Muscle of leg (tissue), 16 donors: ENCODE measurements at places on chromosomes 12 and 14. TPM values are rescaled to one million over a fixed set of nuclear protein-coding genes. Genes with fewer than 3 reads are reported as not detected.

The NPFF gene
- total RNA-seq, result 0.98 TPM

The PTCSC3 gene
- not detected for total RNA-seq

The ARMH4 gene
- 11.3 TPM for total RNA-seq

The AMN gene
- total RNA-seq, result 0.58 TPM

- no peak for DNase-seq
These were observed 4.2 kb downstream of the DDX51 start for GRCh38 chr12:132139912-132140311.

GRCh38 chr12:6112004-6112403, 12.5 kb downstream of the VWF start:
- DNase-seq, result no peak

DNA sequence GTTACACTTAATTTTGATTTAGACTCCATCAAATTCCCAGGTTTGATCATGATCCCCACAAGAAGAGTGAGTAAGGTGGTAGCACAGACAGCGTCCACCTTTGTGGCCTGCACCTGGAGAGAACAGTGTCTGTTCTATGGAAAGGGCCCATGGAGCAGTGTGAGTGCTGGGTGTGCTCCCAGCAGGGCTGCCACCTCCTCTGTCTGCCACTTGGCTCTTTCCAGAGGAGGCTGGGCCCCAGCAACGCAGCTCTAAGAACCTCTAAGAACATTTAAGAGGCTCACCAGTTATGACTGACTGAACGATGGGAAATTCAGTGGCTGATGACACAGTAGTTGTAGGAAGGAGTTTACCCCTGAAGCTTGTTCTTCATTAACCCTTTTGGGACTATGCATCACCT, 17.3 kb downstream of the VDR start:
- no peak for DNase-seq

DNA sequence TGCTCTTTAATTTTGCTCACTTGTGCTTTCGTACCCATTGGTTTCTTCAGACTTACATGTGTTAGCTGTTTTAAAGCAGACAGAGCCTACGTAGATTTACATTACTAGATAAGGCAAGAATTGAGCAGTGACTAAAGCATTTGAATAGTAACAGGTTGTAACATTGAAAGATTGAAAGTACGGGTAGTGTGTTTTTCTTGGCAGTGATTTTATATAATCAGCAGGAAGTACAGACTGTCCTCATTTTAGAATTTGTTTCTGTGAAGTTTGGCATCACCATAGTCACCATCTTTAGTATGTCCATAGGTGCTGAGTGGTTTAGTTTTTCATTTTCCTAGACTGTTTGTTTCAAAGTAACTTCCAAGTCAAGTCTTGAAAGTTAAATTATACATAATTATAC, 14.0 kb downstream of the RTRAF start:
- DNase-seq, result no peak

DNA sequence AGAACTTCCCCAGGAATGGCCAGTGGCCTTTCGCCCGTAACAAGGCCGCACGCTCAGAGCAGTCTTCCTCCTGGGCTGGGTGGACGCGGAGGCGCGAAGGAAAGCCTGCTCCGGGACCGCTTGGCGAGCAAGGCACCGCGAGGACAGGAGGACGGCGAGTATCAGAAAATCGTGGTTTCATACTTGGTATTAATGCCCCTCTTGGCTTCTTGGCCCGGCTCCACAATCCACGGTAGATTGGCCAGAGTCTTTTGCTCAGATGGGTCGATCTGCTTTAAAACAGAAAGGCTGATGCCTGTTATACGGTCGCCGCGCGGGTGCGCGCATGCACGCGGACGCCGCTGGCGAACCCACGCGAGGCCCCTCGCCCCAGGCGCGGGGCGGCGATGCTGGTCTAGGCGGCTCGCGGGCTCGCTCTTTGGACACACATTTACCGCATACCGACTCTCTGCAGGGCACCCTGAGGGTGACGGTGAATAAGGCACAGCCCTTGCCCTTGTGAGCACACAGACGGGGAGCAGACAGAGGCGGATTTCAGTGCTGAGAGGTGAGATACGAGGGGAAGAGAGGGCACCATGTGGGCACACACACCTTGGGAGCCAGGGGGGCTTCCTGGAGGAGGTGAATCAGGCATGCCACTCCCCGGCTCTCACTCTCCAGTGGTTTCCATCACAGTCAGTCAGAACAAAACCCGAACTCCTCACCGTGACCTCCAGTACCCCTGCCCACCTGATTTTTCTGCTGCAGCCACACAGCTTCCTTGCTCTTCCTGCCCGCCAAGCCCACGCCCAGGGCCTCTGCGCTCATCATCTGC, 100.7 kb downstream of the APAF1 start:
- DNase-seq, result peak; percentile 57

GRCh38 chr12:54981796-54982195, 2.8 kb downstream of the TESPA1 start:
- DNase-seq, result no peak

GRCh38 chr12:68792952-68793351, 15.0 kb upstream of the MDM2 start:
- no peak for DNase-seq

GRCh38 chr14:29925101-29925722, 2.4 kb downstream of the PRKD1 start:
- peak; percentile 16 for DNase-seq

DNA sequence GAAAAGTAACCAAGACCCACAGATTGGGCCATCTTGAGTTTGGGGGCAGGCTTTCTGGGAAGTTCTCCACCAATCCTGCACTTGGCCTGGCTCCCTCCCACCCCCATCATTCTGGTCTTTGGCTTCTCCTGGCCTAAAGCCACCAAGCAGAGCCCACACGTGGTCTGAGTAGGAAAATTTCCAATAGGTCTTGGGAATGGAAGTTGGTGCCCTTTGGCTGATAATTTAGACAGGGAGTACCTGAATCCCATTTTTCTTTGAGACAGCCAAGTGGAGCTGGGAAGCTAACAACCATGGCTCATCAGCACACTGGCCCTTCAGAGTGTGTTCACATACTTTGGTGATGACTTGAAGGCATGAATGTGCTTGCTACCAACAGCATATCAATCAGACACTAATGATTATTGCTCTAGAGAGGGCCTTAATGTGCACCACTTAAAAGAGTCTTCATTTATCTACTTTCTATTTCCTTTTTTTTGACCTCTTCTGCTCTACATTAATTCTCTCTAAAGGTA, 156.0 kb downstream of the EGLN3 start:
- no peak for DNase-seq

- no peak for DNase-seq
These were observed 3.7 kb upstream of the NOS1 start for GRCh38 chr12:117365049-117365616.

DNA sequence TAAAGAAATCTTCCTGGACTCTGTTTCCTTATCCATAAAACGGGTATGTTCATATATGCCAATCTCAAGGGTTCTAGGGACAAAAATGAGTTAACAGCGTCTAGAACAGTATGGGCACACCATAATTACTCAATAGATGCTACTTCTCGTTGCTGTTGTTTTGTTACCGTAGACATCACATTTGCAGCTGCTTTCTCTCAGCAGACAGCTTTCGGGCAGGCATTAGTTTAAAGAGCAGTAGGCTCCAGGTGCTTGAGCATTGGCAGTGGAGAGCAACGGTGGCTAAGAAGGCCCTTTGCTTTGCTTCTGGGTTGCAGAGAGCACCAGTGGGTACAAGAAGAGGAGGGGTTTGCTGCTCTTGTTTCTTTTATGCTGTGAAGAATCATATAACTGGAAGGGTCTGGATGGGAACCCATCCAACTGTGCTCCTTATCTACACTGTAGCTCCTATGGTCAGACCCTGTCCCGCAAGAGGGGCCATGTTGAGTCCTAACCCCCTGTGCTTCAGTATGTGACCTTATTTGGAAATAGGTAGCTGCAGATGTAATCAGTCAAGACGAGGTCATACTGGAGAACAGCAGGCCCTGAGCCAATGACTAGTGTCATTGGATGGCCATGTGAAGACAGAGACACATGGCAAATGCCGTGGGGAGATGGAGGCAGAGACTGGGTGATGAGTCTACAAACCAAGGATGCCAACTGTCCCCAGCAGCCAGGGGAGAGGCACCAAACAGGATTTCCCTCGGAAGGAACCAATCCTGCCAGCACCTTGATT, 120.0 kb downstream of the RBM19 start:
- DNase-seq, result no peak

- DNase-seq, result no peak
These were observed 29.6 kb upstream of the NTF3 start for GRCh38 chr12:5402009-5402935.

DNA sequence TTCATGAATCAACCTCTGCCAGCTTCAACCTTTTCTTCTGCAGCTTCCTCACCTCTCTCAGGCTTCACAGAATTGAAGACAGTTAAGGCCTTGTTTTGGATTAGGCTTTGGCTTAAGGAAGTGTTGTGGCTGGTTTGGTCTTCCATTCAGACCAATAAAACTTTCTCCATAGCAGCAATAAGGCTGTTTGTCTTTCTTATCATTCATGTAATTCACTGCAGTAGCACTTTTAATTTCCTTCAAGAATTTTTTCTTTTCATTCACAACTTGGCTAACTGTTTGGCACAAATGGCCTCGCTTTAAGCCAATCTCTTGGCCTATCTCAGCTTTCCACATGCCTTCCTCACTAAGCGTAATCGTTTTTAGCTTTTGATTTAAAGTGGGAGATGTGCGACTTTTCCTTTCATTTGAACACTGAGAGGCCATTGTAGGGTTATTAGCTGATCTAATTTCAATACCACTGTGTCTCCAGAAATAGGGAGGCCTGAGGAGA, 229.5 kb downstream of the IPO8 start:
- DNase-seq, result no peak

DNA sequence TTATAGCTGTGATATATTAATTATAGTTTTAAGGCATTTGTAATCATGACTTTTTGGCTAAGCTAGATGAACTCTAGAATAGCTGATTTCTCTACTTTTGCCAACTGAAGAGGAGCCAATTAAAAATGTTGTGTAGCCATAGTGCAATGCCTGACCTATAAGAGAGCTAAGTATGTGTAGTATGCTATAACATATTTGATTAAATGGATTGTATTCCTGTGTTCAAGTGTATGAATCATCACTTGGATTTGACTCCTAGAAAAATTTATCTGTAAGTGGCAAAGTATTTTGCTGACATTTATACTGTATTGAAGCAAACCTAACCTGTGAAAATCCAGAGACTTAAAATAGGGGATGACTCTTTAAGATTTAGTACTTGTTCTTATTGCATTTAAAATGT, 34.2 kb downstream of the PCNX4 start:
- DNase-seq, result no peak
